Muscle of arm (tissue), 14 donors: ENCODE measurements at places on chromosomes 5 and 9.

DNA sequence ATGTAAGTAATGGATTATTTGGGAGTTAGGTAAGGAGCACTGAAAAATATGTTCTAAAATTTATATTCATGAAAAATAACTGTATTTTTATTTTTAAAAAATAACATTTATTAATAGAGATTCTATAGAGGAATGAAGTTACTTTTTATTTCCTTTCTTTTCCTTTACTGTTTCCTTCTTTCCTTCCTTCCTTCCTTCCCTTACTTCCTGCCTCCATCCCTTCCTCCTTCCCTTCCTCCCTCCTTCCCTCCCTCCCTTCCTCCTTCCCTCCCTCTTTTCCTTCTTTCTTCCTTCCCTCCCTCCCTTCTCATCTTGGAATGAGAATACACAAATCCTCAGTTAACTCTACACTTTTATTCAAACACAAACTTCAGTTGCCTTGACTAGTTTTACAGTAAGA lies 560.1 kb downstream of the RAB3C start:
- no peak for DNase-seq

GRCh38 chr5:56506211-56506965 lies 273.3 kb upstream of the ANKRD55 start:
- no peak for DNase-seq

DNA sequence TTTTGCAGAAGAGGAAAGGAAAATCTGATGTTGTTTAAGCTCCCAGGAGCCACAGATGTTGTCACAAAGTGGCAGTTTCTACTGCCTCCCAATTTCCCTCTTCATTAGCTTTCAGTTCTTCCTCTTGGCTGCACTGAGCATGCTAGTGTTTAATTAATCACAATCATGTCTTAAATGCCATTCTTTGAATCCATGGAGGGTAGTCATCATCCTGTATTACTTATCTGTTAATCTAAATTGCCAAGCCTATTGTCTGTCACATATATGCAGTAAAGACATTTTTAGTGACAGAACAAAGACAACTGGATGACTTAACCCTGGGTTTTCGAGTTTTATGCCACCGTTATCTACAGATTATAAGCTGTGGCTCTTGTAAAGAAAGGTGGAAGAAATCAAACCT lies 14.7 kb downstream of the KLHL9 start:
- no peak for DNase-seq

- DNase-seq, result no peak
Measured at GRCh38 chr9:31153250-31153840, 1231.1 kb upstream of the ACO1 start.

DNA sequence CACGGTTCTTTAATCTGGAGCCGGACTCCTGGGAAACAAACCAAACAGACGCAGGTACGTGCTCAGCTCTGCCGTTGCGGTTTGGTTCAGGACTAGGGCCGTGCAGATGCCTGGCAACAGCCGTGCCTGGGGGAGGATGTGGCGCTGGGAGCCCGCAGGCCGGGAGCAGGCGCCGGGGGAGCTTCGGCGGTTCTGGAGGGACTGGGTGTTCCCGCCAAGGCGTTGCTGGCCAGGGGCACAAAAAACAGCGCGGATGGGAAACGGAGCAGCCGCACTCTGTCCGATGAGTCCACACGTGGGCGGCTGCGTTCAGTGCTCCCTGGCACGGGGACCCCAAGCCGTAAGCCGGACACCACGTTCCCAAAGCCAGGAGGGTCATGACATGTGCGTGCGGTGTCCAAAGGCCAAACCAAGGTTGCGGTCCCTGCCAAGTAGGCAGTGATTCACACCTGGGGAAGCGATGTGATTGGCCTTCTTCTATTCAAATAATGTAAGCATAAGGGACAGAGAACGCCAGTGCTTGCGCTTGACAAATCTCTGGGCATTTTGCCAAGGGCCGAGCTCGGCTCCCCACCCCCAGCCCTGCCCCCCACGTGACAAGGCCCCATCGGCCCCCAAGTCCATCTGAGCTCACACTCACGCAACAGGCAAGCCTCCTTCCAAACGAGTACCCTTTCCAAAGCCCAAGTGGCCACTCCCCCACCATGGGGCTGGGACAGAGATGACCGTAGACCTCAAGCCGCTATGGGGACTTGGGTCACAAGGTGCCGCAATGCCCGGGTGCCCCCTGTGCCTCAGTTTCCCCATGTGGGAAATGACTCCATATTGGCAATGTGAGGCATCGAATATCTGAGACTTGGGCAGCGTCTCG lies 49.7 kb upstream of the NKD2 start:
- no peak for DNase-seq

- DNase-seq, result no peak
Measured at GRCh38 chr9:129994882-129995281, 48.1 kb downstream of the FNBP1 start.

DNA sequence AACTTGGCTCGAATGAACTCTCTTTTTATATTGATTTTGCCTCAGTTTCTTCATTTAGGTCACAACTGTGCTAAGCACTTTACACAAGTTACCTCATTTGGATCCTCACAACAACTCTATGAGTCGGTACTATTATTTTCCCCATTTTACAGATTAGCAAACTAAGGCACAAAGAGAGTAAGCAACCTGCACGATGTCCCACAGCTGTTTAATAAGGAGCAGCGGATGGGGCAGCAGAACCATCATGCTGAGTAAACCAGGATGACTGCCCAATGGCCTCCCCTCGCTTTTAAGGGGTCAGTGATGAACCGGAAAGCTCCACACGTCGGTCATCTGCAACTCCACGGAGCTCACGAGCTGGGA lies 607 bp downstream of the PRELID2 start:
- DNase-seq, result no peak

GRCh38 chr5:6508931-6509330 lies 60.3 kb downstream of the UBE2QL1 start:
- DNase-seq, result no peak

DNA sequence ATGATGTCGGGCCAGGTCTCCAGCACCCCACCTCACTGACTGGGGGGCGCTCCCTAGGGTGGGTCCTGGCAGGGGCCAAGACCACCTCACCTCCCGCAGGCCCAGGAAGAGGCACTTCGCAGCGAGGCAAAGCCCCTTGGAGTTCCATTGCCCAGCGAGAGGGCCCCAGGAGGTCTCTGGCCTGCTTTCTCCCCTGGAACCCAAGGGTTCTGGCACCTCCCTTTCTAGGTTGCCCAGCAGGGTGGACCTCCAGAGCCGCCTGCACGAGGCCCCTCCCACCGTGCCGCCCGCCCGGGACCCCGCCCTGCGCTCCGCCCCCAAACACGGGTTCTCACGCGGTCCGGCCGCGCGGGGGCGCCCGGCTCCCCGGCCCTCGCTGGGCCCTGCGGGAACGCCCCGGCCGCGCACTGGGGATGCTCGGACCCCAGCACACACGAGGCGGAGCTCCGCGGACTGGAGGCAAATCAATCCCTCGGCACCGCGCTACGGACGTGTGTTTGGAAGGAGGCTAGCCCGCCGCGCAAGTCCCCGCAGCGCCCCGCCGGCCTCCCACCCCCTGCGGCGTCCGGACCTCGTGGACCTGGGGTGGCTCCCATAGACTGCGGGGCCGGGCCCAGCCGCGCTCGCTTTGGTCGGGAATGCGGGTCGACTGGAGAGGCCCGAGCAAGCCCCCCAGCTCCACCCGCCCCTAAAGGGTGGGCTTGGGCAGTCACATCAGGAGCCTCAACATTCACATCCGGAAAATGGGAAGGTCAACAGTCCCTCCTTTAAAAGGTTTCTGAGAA lies 99.5 kb upstream of the LMX1B start:
- DNase-seq, result no peak

GRCh38 chr5:136726506-136726905 lies 361.2 kb upstream of the TRPC7 start:
- no peak for DNase-seq

- DNase-seq, result no peak
Measured at GRCh38 chr5:90871391-90871991, 312.9 kb downstream of the ADGRV1 start.

DNA sequence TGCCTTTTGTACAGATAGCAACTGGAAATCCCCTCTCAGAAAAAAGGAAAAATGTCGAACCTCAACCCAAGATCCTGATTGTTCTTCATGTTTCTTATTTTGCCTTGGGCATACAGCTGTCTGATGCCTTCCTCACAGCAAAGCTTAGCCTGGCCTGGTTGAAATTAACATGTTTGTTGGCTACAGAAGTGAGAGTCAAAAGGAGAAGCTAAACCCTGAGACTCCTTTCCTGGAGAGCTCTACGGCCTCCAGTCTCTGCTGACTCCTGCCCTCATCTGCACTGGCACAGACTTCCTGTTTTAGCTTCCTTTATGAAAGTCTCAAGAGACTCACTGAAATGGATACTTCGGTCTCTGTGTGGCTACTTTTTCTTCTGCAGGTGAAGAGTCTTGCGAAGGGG lies 186.7 kb downstream of the PARP8 start:
- peak; percentile 15 for DNase-seq

- DNase-seq, result no peak
Measured at GRCh38 chr9:71744754-71745521, 23.4 kb downstream of the CEMIP2 start.

GRCh38 chr5:7478459-7478858 lies 82.5 kb downstream of the ADCY2 start:
- DNase-seq, result no peak

GRCh38 chr9:75935591-75935990 lies 45.1 kb downstream of the PCSK5 start:
- no peak for DNase-seq

- DNase-seq, result no peak
Measured at GRCh38 chr9:32128546-32128945, 255.9 kb upstream of the ACO1 start.

- DNase-seq, result no peak
Measured at GRCh38 chr5:137312011-137312410, 187.1 kb downstream of the SPOCK1 start.

DNA sequence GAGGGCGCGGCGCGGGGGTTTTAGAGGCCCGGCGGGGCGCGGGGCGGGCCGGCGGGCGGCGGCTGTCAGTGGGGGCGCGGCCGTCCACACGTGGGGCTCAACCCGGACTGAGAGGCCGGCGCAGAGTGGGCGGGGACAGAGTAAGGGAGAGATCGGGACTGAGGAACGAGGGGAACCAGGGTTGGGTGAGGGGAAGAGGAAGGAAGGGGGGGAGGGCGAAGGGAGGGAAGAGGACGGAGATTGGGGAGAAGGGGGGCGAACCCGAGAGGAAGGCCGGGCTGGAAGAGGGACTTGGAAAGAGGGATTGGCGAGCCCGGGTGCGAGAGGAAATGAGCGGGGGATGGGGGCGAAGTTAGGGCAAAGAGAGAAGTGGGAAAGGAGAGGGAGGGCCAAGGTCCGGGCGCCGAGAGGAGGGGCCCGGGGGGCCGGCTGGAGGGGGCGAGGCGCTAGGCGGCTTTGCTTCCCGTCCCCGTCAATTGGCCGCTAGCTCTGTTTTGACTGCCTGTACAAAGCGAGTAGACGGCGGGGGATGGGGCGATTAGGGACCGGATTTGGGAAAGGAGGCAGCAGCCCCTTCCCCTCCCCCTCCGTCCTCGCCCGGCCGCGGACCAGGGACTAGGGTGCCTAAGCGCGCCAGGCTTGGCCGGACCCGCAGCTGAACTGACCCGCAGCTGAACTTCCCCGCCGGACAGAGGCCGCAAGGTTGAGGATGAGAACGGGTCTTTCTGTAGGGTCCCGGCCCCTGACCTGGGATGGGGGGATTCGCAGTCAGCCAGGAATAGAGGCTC lies 399 bp upstream of the FBN2 start:
- peak; percentile 94 for DNase-seq

GRCh38 chr9:12697719-12698118 lies 4.5 kb downstream of the TYRP1 start:
- no peak for DNase-seq

DNA sequence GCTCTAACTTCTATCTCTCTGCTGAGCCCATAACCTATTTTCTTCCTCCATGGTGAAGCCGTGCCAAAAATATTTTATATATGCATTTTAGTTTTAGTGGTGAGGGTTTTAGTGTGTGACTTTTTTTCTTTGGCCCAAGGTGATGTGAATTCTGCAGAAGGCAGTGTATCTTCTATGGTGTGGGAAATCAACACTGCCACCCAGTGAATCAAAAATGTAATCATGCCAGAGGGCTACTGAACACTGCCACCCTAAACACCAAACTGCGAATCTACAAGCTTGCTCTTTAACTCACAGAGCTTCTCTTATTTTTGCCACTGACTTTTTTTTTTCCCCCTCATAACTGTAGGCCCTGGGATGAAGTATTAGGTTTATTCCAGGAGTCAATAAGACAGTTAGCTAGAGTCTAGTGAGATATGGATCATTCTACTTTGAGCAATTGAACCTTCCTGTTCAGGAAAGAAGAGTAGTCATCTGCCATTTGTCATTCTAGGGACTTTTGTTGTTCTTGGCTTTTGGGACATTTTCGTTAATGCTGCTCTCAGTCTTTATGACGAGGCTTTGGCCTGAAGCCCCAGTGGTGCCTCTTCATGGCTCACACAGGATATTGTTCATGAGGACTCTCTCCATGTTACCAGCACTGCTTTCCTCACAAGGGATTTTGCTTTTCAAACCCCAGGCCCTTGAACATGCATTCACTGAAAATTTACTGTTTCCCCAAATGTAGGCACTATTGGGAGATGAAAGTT lies 53.1 kb downstream of the C7 start:
- no peak for DNase-seq

DNA sequence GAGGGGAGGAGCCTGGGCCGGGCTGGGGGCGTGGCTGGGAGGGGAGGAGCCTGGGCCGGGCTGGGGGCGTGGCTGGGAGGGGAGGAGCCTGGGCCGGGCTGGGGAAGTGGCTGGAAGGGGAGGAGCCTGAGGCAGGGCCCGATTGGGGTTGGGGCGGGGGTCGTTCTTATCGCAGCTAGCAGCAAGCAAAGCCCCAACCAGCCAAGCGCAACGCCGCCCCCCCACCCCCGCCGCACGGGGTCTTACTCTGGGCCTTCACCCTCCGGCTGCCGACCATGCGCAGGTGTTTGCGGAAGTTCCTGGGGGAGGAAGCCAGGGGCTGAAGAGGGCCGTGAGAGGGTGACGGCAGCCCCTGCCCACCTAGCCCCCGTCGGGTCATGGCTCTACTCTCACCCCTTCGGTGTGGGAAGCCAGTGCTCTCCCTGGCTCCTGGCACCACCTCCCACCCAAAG lies 5.0 kb downstream of the NSMF start:
- DNase-seq, result no peak

DNA sequence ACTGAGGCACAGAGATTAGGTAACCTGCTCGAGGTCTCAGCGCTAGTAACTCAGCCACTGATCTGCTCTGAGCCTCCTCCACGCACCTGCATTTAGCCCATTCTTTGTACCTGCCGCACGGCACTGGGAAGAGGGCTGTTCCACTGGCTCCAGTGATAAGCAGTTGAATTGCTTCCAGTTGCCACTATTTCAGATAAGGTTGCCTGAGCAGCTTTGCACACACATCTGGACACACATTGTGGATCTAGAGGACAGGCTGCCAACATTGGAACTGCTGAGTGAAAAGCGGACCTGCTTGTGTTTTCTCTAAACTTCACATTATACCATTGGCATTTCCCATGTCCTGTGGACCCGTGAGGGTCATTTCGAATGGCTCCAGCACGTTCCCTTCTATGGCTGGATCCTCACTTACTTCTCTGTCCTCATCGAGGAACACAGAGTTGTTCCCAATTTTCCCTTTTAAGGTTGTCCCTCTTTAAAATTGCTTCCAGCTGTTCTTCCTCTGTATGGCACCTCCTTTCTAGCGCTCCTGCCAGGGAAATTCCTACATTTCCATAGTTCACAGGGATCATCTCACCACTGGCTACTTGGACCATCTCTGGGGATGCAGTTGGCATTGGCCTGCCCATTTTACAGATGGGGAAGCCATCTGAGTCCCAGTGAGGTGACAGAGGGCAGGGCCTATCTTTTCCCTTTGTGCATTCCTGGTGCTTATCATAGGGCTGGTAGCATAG lies 45.9 kb upstream of the RPL26L1 start:
- no peak for DNase-seq

GRCh38 chr5:36581070-36581469 lies 25.3 kb upstream of the SLC1A3 start:
- DNase-seq, result no peak

- DNase-seq, result no peak
Measured at GRCh38 chr5:123708074-123708806, 196.3 kb downstream of the CSNK1G3 start.
